ENCODE measurements at places on chromosomes 12 and 14.
A peak's percentile ranks its signal among the peaks of the same experiment; 100 is the strongest.

DNA sequence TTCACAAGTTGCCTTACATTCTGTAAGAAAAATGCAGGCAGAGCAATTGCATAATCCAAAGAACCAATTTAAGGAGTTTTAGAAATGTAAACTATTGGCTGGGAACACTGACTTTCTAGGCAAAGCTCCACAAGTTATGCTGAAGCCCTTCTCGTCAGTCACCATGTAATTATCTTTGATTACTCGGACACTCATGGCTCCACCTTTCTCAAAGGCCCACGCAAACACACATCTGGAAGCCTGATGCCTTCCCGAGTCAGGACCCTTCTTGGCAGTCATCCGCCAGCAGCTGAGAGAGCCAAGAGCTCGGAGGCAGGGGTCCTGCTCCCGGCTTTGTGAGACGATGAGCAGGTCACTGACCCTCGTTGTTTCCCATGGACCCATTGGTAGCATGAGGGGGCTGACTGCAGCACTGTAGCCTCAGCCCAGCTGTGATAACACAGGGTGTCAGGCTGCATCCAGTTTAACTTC is 202.2 kb downstream of the TMEM132D start:
- no peak for DNase-seq

GRCh38 chr14:68651652-68652432 is 141.0 kb downstream of the ZFP36L1 start:
- DNase-seq, result no peak

- no peak for DNase-seq
These were observed 464.8 kb downstream of the RAD51B start for GRCh38 chr14:68284333-68284732.

GRCh38 chr14:32370714-32371113 is 41.6 kb downstream of the AKAP6 start:
- no peak for DNase-seq

DNA sequence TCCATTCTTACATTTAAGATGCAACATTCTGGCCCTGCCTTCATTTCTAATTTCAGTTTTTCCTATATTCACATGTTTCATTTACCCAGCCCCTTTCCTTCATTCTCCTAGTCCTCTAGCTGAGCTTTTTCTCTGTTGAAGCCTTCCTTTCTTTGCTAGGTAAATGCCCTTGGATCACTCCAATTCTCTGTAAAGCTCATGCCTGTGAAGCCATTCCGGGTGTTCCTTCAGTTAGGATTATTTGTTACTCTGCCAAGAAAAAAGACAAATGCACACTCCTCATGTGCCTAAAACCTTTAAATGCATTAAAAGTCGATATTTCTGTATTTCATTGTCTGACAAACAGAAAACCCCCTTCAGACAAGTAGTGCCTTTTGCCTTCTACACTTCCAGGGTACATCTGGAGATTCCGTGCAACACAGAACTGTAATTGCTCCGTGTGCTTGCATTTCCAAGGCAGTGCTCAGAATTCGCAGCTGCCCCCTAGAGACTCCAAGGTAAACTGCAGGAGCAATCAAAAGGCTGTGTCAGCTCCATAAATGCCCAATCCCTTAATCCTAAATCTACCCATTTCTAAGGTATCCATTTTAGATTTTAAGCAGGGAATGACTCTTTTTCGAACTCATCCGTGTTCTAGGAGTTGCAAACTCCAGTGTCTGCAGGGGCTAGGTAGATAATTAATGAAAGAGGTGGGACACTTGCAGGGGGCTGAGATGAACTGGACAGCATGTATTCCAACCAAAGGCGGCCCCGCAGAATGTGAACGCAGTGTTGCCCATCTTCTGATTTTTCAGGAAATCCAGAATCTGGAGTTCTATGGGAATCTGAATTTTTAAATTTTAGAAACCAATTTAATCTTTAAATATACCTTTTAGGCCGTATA is 320.2 kb downstream of the GRIN2B start:
- peak; percentile 14 for DNase-seq

DNA sequence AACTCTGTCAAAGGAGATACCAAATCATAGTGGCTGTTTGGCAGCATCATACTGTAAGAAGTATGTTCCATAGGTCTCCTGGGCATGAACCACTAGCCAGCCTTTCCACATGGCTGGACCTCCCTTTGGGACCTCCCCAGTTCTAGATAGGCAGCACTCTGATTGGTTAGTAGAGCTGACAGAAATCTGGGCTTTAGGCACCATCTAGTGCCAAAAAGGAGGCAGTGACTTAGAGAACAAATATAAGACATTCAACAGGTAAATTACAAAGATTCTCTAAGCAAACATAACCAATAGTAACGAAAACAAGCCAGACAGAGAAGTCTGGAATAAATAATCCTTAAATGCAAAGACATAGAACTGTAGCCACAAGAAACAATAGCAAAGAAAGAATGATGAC is 148.0 kb upstream of the PDE3A start:
- DNase-seq, result no peak

- DNase-seq, result peak; percentile 66
These were observed 16.3 kb downstream of the ASB2 start for GRCh38 chr14:93960108-93960475.

DNA sequence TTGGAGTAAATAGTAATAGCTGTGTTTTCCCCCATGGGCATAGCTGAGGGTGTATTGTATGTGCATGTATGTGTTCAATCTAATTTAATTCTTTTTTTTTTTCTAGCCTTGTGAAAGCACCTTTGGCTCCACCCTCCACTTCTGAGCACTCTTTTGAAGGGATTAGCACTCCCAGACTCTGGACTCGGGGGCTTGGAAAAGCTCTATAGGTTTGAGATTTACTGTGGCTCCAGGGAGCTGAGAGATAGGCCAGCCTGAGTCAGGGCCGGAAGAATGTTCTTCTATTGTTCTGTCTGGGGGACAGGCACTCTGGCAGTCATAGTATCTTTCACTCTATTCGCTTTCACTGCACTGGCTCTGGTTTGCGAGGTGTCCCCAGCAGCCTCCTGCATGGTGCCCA is 540.0 kb upstream of the TBX3 start:
- no peak for DNase-seq

DNA sequence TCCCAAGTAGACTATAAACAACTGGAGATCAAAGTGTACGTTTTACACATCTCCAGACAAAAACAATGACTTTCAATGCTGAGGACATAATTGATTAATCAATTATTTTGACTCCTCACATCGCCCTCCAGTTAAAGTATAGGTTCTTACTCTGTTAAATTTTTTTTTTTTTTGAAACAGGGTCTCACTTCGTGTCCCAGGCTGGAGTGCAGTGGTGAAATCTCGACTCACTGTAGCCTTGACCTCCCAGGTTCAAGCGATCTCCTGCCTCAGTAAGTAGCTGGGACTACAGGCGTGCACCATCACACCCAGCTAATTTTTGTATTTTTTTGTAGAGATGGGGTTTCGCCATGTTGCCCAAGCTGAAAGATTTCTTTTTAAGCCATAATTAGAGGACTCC is 938 bp upstream of the CCNB1IP1 start:
- DNase-seq, result no peak

DNA sequence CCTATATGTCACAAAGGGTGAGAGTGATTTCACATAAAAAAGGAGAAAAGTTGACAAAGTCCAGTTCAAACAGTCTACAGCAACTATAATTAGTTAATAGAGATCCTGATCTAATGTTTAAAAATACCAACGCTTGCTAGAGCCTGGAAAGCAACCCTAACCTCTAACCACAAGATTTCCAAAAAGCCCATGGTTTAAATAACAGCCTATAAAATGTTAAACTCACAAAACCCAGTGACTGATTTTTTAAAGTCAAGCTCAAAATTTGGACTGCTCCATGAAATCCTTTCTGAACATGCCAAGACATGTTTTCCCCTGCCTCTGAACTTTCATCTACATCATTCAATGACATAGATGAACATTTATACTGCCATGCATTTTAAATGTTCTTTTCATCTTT is 81.6 kb downstream of the PLEKHG7 start:
- no peak for DNase-seq

DNA sequence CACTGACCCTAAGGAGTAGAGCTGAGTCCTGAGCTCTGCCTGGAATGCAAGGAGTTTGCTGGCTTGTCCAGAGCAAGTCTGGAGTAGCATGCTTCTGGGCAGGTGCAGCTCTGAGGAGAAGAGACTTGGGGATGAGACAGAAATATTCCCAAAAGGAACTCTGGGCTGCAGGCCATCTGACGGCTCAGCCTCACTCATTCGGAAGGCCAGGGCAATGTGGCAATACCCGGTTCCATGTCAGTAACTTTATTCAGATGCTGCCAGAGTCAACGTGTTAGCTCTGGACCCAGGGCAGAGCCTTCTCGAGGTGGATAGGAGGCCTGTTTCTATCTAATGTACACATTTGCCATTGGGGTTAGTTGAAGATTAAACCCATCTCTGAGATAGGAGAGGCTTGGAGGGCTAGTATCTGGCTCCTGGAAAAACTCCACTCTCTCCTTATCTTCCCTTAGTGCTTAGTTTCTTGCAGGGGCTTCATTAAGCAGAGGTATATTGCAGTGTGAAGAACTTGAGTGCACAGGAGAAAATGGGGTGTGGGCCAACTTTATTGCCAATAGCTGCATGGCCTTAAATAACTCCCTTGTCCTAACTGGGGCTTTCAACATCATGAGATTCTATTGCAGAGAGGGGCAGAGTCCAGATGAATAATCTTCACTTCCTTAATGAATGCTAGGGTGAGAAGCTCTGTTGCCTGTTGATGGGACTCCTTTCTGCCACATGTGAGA is 65.6 kb downstream of the NTF3 start:
- no peak for DNase-seq

DNA sequence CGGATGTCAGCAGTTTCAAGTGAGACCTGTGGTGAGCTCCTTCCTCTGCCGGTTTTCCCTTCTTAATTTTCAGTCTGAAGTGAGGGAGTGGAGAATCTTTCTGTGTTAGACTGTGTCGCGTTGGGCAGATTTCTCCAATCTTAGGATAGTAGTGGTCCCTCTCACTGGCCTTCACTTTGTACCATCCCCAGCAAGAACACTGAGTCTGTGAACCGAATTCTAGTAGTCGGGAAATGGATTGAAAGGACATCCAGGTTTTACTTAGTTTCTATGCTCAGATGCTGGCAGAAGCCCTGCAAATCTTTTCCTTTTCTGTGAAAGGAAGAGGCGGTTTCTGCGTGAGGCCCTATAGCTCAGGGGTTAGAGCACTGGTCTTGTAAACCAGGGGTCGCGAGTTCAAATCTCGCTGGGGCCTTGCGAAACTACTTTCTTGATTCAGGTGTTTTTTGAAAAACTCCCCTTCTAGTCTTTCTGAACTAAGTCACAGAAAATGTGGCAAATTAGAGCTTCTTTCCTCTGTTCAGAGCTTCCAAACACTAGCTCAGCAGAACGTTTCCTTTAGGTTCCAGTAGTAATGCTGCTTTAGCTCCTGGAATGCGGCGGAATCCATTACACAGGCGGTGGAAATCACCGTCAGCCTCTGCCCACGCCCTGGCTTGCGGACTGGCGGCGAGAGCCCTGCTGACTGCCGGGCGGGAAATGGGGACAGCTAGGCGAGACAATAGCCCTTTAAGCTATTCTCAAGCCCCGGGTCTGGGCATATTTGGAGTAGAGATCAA is 2.8 kb upstream of the RNASE4 start:
- peak; percentile 89 for DNase-seq

DNA sequence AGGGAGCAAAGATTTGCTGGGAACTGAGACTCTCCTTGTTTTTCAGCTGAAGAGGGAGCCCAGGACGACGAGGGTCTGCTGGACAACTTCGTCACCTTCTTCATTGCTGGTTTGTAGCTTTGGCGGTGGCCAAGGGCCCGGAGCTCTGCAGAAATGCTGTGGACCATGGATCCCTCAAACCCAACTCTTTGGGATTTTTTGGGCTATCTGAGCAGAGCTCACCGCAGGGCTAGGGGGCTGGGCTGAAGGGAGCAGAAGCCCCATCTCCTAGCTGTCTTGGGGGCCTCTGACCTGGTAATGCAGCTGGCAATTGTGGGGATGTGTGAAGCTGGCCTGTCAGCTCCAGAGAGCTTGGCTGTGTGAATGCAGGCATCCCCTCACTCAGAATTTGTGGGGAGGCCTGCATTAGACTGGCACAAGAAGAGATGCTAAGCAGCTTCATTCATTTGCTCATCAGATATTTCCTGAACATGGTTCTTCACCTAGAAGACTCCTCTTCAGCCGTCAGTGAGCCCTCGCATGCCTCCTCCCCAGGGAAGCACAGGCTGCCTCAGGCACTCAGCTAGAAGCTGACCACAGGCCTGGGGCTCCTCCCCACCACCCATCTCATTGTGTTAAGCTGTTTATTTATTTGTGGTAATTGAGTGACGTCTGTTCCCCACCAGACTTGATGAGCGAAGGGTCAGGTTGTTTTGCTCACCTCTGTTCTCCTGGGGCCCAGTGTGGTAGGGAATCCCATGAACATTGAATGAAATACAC is 32.2 kb downstream of the CYP46A1 start:
- no peak for DNase-seq

- DNase-seq, result no peak
These were observed 693.2 kb upstream of the MIS18BP1 start for GRCh38 chr14:45946251-45946650.

DNA sequence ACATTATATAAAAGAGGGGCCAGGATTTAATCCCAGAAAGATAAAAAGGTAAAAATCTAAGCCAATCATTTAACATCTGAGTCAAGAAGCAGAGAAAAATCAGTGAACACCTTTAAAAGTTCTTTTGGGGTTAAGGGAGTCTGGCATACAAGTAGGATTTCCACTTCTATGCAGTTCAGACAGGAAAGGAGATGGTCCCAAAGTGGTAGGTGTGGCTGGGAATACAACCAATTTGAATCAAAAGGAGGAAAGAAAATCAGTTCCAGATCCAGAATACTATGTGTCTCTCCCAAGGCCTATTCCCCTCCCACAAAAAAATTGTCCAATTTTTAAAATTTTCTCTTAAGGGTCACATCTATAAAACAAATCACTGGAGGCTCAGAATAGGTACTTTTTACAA is 167.4 kb downstream of the PHLDA1 start:
- no peak for DNase-seq

DNA sequence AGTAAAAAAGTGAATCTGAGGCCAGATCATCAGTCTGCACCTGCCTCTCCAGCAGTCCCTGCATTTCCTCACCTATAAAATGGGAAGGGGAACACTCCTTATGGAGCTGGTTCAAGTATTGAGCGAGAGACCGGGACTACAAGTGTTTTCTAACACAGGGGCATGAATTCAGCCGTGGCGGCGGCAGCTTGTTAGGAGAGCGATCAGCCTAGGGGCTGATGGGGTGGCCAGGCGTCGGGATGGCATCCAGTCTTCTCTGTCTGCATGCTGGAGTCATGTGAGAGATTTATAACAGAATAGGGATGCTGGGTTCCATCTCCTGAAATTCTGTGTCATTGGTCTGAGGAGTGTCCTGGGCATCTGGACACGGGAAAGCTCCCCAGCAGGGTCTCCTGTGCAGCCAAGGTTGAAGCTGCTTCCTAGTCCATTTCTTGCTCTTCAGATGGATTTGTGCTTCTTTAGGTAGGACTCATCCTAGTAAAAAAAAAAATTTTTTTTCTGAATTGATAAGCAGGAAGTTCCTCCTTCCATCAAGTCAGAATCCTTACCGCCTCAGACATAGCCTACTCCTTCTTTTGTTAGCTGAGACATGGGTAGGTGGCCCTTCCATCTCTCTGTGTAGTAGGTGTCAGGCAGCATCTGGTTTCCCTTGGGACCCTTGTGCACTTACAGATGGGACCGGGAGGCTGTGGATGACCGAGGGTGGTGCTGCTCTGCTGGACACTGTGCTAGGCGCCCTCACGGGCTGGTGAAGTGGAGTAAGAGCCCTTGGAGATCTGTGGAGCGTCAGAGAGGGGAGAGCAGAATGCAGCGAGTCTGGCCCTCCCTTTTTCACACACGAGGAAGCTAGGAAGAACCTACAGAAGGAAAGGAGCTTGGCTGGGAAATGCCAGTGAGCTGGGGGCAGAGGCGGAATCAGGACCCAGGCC is 146.7 kb downstream of the TSPAN9 start:
- DNase-seq, result no peak

- no peak for DNase-seq
These were observed 2.0 kb upstream of the ARHGAP9 start for GRCh38 chr12:57481671-57482070.

Data from stimulated activated CD4-positive, alpha-beta T cell treated with anti-CD3 and anti-CD28 coated beads, Interleukin-4, amount 100 ng/mL, for 24 hours (primary cell).